ENCODE measurements at places on chromosomes 3 and 15.
A peak's percentile ranks its signal among the peaks of the same experiment; 100 is the strongest.

- peak; percentile 87 for DNase-seq
Measured at GRCh38 chr3:106333911-106334618, 465.3 kb upstream of the CBLB start.

DNA sequence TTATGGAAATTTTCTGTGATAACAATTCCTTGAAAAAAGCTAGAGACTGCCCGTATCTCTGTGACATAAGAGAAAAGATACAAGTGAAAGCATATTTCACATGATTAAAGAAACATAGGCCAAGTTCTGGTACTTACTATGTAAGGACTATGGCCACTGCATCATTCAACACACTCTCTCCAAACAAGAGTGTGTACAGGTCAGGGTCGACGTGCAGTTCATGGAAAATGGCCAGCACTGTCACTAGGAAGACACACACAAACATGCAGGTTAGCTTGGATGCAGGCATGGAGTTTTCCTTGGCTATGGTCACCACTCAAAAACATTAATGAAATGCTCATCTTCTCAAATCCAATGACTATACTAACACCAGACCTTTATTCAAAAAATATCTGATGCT lies 196.2 kb downstream of the SLC9A9 start:
- DNase-seq = no peak

GRCh38 chr3:193711166-193711485 lies 118.1 kb downstream of the OPA1 start:
- no peak for DNase-seq

DNA sequence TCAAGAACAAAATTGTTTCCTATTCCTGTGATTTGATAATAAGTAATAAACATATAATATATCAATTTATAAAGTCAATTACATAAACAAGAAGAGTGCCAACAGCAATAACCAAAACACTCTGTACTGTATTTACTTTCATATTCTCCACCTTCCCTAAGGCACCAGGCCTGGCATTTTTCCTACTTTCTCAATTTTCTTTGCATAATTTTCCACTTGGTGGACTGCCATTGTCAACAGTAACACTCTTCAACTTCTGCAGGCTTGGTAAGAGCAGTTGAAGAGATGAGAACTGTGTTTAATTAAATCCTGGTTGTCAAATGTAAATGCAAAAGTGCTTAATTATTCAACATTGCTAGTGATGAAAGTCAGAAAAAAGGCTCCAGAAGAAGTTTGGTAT lies 229.8 kb upstream of the PLSCR5 start:
- no peak for DNase-seq

Data from activated CD4-positive, alpha-beta T cell treated with anti-CD3 and anti-CD28 coated beads, Interleukin-10, Interleukin-2, amounts not matched to agents 100 ng/mL and 50 ng/mL, durations not matched to agents 16 hours and 8 hours (primary cell).